ENCODE measurements at places on chromosomes 6 and 20. TPM values are rescaled to one million over a fixed set of nuclear protein-coding genes. Genes with fewer than 3 reads are reported as not detected.

GRCh38 chr6:143323729-143324470 is 126.6 kb downstream of the ADAT2 start:
- no peak overlapping the region for H3K27ac ChIP-seq
- no peak overlapping the region for H3K4me3 ChIP-seq
- DNase-seq: no peak
- peaks cover 15% of the 10 kb centered on the region for H3K4me1 ChIP-seq
- no peaks in the 10 kb centered on the region for H3K27me3 ChIP-seq
- H3K36me3 ChIP-seq: no peaks in the 10 kb centered on the region

Gene CYP21A2
- 1.4 TPM for total RNA-seq

DNA sequence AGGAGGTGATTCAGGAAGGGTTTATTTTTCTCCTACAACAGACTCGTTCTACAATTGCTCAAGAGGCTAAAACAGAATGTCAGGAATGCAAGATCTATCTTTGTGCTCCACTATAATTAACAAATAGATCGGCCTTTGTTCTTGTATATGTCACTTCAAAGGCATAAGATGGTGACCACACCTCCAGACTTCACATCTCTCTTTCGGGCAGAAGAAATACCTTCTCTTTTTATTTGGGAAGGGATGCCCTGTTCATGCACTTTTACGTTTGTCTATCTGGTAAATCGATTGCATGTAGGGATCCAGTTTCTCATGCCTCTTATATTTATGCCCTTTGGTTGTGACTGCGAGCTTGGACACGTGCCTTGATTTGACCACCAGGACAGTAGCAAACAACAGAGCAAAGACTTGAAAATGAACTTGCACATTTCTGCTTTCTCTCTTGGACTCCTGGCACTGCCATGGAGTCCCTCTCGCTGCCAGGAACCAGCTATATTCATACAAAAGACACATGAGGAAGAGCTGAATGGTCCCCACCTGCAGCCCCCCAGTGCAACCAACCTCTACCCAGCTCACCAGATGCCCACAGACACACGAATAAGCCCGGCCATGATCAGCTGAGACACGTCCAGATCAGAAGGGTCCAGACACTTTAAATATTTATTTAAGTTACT is 219.8 kb upstream of the STXBP5 start:
- H3K27ac ChIP-seq: no peak overlapping the region
- H3K27me3 ChIP-seq: no peaks in the 10 kb centered on the region
- H3K36me3 ChIP-seq: no peaks in the 10 kb centered on the region
- DNase-seq: no peak

Gene POU3F2
- total RNA-seq: not detected

GRCh38 chr6:166751051-166751595 is 124.1 kb upstream of the RPS6KA2 start:
- no peaks in the 10 kb centered on the region for H3K27me3 ChIP-seq
- no peak for DNase-seq
- no peaks in the 10 kb centered on the region for H3K4me1 ChIP-seq
- H3K36me3 ChIP-seq: no peaks in the 10 kb centered on the region
- no peak overlapping the region for H3K27ac ChIP-seq

- H3K4me3 ChIP-seq: no peak overlapping the region
- H3K4me1 ChIP-seq: no peaks in the 10 kb centered on the region
- no peak overlapping the region for H3K27ac ChIP-seq
- H3K27me3 ChIP-seq: no peaks in the 10 kb centered on the region
- H3K36me3 ChIP-seq: no peaks in the 10 kb centered on the region
These were observed 168.1 kb downstream of the CDKAL1 start for GRCh38 chr6:20702366-20702765.

Gene BCKDHB
- 11.2 TPM for total RNA-seq

Gene TRIM31
- not detected for total RNA-seq

DNA sequence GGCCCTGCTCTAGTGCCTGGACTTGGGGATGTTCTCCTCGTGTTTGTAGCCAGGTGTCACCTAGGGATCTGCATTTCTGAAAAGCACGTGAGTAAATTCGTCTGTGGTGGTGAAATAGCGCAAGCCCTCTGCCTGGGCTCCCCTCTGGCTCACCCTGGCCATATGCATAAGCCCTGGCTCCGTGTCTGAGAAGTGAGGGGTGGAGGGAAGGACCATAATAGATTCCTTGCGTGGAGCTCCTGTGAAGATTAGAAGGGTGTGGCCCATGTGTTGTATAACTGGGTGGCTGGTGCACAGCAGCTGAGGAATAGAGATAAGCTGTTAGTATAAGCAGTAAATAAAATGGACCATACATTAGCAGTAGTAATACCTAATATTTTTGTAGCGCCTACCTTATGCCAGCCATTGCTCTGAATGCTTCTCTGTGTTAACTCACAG is 4.8 kb downstream of the BCAS1 start:
- no peaks in the 10 kb centered on the region for H3K27me3 ChIP-seq
- no peak for DNase-seq
- H3K36me3 ChIP-seq: no peaks in the 10 kb centered on the region
- no peak overlapping the region for H3K4me3 ChIP-seq
- H3K27ac ChIP-seq: no peak overlapping the region

GRCh38 chr6:26053992-26054780 is 33.0 kb upstream of the HFE start:
- peak overlapping the region; percentile 85 for H3K27ac ChIP-seq
- no peak for DNase-seq
- peaks cover 41% of the 10 kb centered on the region for H3K4me1 ChIP-seq
- H3K4me3 ChIP-seq: peak overlapping the region; percentile 73
- H3K36me3 ChIP-seq: no peaks in the 10 kb centered on the region
- no peaks in the 10 kb centered on the region for H3K27me3 ChIP-seq

GRCh38 chr6:169225131-169225576 is 28.5 kb downstream of the THBS2 start:
- no peaks in the 10 kb centered on the region for H3K27me3 ChIP-seq
- no peaks in the 10 kb centered on the region for H3K4me1 ChIP-seq
- no peak overlapping the region for H3K27ac ChIP-seq
- no peak for DNase-seq

Gene SLC12A5
- total RNA-seq: 1.9 TPM

Gene HLA-DQA1
- 0.86 TPM for total RNA-seq

DNA sequence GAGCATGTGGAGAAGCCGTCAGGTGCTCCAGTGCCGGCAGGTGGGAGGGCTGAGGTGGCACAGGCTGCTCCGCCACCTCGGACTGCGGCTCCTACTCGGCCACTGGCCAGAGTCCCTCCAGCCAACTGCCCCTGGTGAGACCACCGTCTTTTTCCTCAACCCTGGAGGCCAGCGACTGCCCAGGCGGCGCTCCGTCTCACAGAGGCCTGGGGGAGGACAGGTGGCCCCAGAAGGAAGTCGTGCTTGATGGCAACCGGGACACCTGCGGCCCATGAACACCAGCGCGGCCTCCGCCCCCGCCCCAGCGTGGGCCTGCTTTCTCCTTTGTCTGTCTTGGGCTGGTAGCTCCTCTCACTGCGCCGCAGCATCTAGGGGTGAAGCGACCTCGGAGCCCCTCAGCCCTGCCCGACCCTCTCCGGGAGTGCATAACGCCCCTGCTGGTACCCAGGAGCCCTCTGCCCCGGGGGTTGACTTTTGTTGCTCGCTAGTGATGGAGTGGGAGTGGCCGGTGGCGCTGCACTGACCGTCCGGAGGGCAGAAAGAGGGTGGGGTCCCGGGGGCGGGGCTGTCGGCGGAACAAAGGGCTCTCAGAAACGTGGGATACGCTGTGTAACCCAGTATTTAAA is 706 bp upstream of the TUBB2B start:
- no peaks in the 10 kb centered on the region for H3K4me1 ChIP-seq
- no peak for DNase-seq
- H3K27me3 ChIP-seq: 0 out of 2 replicates have a peak, but pooled peaks cover 6% of the 10 kb centered on the region
- no peak overlapping the region for H3K27ac ChIP-seq
- H3K4me3 ChIP-seq: no peak overlapping the region

Gene KIAA1755
- total RNA-seq: not detected

GRCh38 chr20:46240065-46240464 is 68.2 kb downstream of the CDH22 start:
- no peaks in the 10 kb centered on the region for H3K4me1 ChIP-seq
- no peak for DNase-seq
- H3K36me3 ChIP-seq: no peaks in the 10 kb centered on the region
- no peak overlapping the region for H3K27ac ChIP-seq
- H3K27me3 ChIP-seq: no peaks in the 10 kb centered on the region

Gene NRM
- total RNA-seq: 13.6 TPM

GRCh38 chr6:90860822-90861601 is 274.1 kb upstream of the MAP3K7 start:
- H3K4me3 ChIP-seq: no peak overlapping the region
- H3K36me3 ChIP-seq: no peaks in the 10 kb centered on the region
- no peak for DNase-seq
- no peak overlapping the region for H3K27ac ChIP-seq
- H3K27me3 ChIP-seq: no peaks in the 10 kb centered on the region

- peaks cover 6% of the 10 kb centered on the region for H3K4me1 ChIP-seq
- DNase-seq: no peak
- H3K27me3 ChIP-seq: no peaks in the 10 kb centered on the region
- H3K4me3 ChIP-seq: no peak overlapping the region
- no peak overlapping the region for H3K27ac ChIP-seq
- H3K36me3 ChIP-seq: no peaks in the 10 kb centered on the region
These were observed 21.8 kb downstream of the CTCFL start for GRCh38 chr20:57503035-57503658.

Gene CDYL
- total RNA-seq: 42.6 TPM

GRCh38 chr6:121503589-121503991 is 68.1 kb downstream of the GJA1 start:
- no peaks in the 10 kb centered on the region for H3K27me3 ChIP-seq
- H3K4me1 ChIP-seq: peaks cover 3% of the 10 kb centered on the region
- no peak for DNase-seq
- H3K27ac ChIP-seq: no peak overlapping the region

Gene SMIM26
- total RNA-seq: 80.1 TPM

DNA sequence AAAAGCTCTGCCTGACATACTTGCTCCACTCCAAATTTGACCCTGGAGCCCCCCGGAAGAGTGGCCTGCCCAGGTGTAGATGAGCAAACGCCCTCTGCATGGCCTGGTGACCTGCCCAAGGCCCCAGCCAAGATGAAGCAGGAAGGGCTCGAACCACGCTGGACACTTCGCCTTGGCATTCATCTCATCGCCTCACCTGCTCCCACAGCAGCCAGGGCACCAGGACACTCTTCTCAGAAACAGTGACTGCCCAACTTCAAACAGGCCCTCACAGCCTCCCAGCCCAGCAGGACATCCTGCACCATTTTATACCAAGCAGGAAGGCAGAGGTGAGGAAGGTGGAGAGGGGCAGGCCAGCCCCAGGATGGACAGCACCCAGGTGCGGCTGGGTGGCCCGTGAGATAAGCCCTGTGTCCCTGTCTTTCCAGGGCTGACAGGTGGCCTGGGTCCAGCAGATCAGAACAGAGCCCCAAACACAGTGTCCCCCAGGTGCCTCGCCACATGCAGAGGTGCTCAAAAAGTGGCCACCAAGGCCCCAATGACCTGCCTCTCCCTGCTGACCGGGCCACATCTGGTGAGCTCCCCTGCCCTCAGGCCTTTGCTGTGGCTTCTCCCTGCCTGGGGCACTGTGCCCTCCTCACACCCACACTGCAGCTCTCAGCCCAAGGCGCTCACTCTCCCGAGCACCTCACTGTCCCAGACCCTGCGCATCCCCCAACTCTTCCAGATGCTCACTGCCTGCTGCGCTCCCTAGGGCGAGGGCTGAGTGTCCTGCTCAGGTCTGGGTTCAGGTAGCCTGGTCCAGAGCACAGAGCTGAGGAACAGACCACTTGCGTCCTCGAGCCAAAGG is 7.2 kb downstream of the ACSS1 start:
- no peaks in the 10 kb centered on the region for H3K36me3 ChIP-seq
- H3K27ac ChIP-seq: no peak overlapping the region
- H3K27me3 ChIP-seq: peaks cover 3% of the 10 kb centered on the region
- no peak overlapping the region for H3K4me3 ChIP-seq

- no peaks in the 10 kb centered on the region for H3K36me3 ChIP-seq
- H3K4me3 ChIP-seq: no peak overlapping the region
- H3K27me3 ChIP-seq: no peaks in the 10 kb centered on the region
- peaks cover 53% of the 10 kb centered on the region for H3K4me1 ChIP-seq
These were observed 85.7 kb upstream of the TAB2 start for GRCh38 chr6:149231778-149232177.

- no peaks in the 10 kb centered on the region for H3K36me3 ChIP-seq
- no peaks in the 10 kb centered on the region for H3K27me3 ChIP-seq
- H3K4me3 ChIP-seq: no peak overlapping the region
- no peak for DNase-seq
These were observed 9.5 kb upstream of the PARD6B start for GRCh38 chr20:50721881-50722281.

- peaks cover 3% of the 10 kb centered on the region for H3K4me1 ChIP-seq
- no peak for DNase-seq
- no peaks in the 10 kb centered on the region for H3K27me3 ChIP-seq
- no peak overlapping the region for H3K4me3 ChIP-seq
- H3K27ac ChIP-seq: no peak overlapping the region
These were observed 61.5 kb upstream of the FNDC1 start for GRCh38 chr6:159107451-159108260.

Gene TAAR5
- total RNA-seq: not detected

Gene FKBP1C
- total RNA-seq: 1.6 TPM

DNA sequence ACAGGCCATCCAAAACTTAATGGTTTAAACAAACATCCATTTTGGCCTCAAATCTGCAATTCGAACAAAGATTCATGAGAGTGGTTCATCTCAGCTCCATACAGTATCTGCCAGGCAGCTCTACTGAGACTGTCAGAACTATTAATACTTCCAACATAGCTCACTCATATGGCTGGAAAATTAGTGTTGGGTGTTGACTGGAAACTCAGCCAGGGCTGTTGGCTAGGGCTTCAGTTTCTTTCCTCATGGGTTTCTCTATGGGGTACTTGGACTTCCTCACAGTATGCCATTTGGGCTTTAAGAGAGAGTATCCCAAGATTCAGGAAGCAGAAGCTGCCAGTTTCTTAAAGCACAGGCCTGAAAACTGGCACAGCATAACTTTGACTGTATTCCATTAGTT is 240.3 kb downstream of the TPBG start:
- no peaks in the 10 kb centered on the region for H3K4me1 ChIP-seq
- no peaks in the 10 kb centered on the region for H3K27me3 ChIP-seq

DNA sequence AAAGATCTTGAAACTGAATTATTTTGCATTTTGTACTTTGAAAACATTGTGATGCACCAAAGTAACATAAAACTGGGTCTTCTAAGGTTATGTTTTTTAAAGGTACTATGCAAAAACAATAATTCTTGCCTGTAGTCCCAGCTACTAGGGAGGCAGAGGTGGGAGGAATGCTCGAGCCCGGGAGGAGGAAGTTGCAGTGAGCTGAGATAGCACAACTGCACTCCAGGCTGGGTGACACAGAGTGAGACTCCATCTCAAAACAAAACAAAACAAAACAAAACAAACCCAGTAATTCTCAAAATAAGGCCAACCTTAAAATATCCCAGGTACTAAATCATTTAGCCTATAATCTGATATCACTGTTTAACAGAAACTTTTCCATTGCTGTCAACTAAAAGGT is 269.6 kb downstream of the KHDC1L start:
- peaks cover 17% of the 10 kb centered on the region for H3K27me3 ChIP-seq
- DNase-seq: no peak
- H3K4me3 ChIP-seq: no peak overlapping the region
- H3K27ac ChIP-seq: no peak overlapping the region
- H3K36me3 ChIP-seq: no peaks in the 10 kb centered on the region
- H3K4me1 ChIP-seq: no peaks in the 10 kb centered on the region

Gene JPH2
- total RNA-seq: 0.17 TPM

Gene PARD6B
- total RNA-seq: 41.3 TPM

- H3K27ac ChIP-seq: no peak overlapping the region
- H3K4me3 ChIP-seq: no peak overlapping the region
- peaks cover 6% of the 10 kb centered on the region for H3K4me1 ChIP-seq
- DNase-seq: no peak
- H3K36me3 ChIP-seq: no peaks in the 10 kb centered on the region
These were observed 27.6 kb upstream of the FUCA2 start for GRCh38 chr6:143539106-143539505.

Gene TMEM244
- not detected for total RNA-seq

Measured in HCT116 (cell line).